ENCODE measurements at places on chromosomes 2 and 18.
A peak's percentile ranks its signal among the peaks of the same experiment; 100 is the strongest.

DNA sequence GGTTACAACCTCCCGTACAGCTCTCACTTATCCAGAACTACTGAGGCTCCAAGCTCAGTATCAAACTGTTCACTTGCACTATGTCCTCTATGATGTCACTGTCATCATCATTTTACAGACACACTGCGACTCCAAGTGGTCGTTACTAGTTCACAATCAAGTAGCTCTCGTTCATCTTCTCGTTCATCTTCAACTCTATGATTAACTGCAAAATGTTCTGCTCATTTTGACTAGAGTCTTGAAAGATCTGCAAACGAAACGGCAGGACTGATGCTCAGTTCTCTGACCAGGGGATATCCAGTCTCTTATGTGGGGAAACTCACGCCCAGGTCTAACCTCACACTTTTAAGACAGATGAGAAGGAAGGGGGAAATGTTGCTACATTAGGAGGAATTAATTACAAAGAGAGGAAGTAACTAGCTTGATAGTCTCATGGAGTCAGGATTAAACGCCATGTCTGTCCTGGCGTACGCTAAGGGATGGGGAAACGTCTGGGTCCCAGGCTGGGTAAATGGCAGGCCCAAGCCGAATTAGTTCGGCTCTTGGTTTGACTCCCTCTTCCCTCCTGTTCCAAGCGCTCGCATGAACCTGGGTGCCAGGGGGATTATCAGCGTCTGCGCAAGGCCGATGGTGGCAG lies 794 bp upstream of the CHCHD5 start:
- peak; percentile 34 for DNase-seq

DNA sequence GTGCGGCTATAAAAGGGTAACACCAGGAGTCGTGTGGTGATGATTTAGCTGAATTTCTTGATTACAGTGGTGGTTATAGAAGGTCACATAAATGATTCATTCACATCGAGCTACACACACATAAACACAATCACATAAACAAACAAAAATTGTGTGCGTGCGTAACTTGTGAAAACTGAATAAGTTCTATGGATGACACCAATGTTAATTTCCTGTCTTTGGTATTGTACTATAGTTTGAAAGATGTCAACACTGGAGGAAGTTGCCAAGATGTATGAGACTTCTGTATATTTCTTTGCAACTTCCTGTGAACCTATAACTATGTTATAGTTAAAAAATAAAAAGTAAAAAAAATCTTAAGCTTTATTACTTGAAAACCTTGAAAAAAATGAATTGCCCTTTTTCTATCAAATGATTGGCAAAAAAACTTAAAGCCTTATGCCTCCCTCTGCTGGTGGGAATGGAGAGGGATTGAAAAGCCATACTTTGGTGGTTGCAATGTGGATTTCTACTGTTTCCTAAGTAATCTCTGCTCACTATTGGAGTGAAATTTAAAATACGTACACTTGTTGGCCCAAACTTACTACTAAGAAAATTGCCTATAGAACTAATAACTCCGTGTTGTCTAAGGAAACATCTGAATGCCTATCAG lies 227.7 kb downstream of the RPIA start:
- no peak for DNase-seq

- no peak for DNase-seq
Observed at GRCh38 chr2:158651358-158652057, 143.6 kb upstream of the DAPL1 start.

GRCh38 chr2:121450301-121450700 lies 80.4 kb upstream of the RNU4ATAC start:
- no peak for DNase-seq

DNA sequence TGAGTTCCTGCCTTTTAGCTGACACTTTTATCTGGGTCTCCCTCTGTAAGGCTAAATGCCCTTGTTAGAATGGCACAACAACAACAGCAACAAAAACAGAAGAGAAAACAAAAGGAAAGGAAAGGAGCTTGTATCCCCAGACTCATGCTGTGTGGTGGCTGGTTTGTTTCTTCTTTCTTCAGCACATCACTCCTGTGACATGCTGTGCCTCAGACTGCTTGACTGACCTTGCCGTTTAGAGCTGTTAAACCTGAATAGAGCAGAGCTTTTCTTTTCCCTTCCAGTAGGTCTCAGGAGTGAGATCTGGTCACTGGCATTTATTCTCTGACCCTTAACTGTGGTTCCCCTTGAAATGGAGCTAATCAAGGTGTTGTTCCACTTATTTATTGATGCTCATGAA lies 18.9 kb downstream of the GALNT13 start:
- DNase-seq = no peak

- no peak for DNase-seq
Observed at GRCh38 chr2:66714610-66715009, 279.7 kb downstream of the MEIS1 start.

DNA sequence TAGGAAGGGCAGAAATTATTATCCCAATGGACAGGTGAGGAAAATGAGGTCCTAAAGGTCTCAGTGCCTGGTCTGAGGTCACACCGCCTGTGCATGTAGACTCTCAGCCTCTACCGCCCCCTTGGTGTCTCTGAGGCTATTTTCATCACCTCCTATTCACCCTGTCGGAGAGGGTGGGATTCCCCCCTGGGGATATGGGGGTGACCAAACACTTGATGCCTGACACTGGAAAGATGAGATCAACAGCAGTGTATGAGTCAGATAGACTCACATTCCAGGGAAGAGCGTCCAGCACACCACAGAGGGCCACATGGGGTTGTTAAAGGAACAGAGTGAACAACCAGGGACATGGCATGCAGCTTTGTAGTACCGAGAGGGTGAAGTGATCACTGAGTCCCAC lies 199.7 kb downstream of the SMAD2 start:
- DNase-seq = no peak

- no peak for DNase-seq
Observed at GRCh38 chr2:141611-142010, 95.3 kb upstream of the FAM110C start.

GRCh38 chr2:128394007-128394730 lies 75.5 kb upstream of the HS6ST1 start:
- DNase-seq = no peak

GRCh38 chr2:195164930-195165329 lies 492.1 kb upstream of the SLC39A10 start:
- DNase-seq = no peak

DNA sequence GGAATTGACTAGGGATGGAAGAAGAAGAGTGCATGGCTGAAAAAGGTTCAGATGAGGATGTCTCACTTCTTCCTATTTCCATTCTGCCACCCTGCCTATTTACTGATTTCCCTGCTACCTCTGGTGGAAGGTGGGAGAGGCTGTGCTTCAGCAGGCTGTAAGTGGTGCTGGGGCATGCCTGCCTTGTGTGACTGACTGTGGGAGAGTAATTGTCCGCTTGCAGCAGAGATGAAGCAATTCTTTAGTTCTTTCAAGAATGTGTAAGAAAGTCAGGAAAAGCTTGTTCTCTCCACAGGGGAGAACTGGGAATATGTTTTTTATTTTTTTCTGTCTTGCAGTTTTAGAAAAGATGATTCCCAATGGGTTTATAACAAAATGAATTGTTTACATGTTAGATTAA lies 72.5 kb upstream of the NYAP2 start:
- no peak for DNase-seq

GRCh38 chr2:56268856-56269255 lies 85.1 kb downstream of the CCDC85A start:
- no peak for DNase-seq

DNA sequence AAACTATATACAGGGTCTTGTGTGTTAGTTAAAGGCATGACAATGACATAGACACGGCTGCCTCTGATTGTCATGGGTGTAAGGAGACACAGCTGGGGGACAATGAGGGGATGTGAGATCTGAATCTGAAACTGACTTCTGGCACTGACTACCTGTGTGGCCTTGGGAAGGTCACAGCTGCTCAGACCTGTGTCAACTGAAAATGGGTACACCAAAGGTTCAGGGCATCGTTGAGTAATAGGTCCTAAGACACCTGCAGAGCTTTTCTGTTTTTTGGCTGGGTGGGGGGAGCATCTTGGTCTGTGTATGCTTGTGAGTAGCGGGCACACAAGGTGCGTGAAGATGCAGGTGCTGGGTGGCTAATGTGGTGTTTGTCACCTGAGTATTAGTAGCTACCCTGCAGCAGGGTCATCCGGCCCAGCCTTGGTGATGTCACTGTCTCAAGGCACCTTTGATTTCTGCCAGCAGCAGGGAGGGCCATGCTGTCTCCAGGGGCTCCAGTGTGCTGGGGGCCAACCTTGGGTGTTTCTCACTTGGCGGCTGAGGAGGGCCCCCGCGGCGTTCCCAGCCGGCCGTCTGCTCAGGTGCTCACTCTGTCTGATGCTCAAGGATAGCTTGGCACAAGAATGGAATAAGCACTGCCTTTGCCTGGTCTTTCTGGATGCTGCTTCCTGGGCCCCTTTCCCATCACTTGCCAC lies 53.1 kb upstream of the HS6ST1 start:
- DNase-seq = no peak

GRCh38 chr18:59629894-59630293 lies 67.3 kb downstream of the CCBE1 start:
- no peak for DNase-seq

GRCh38 chr2:16044946-16045456 lies 104.7 kb downstream of the MYCN start:
- DNase-seq = no peak

GRCh38 chr2:26645762-26646161 lies 4.6 kb upstream of the CIB4 start:
- DNase-seq = no peak

GRCh38 chr2:134320930-134321329 lies 67.1 kb downstream of the MGAT5 start:
- no peak for DNase-seq

- DNase-seq = no peak
Observed at GRCh38 chr2:198351647-198352046, 547.3 kb downstream of the PLCL1 start.

DNA sequence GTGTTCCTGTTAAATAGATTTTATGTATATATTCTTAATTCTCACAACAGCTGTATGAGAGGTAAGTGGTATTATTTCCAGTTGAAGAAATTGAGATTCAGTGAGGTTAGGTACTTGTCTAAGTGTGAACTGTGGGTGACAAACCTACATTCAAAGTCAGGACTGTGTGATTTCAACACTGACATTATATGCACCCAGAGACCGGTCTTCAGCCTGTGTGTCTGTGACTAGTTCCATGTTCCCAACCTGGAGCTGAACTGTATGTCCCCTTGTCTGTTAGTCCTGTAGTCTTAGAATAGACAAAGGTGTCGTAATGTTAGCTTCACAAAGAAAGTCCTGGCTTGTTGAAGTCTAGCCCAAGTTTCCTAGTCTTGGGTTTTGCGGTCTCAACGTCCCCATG lies 17.4 kb downstream of the PLEKHB2 start:
- no peak for DNase-seq

GRCh38 chr2:18346344-18346743 lies 214.1 kb downstream of the RDH14 start:
- DNase-seq = no peak

- DNase-seq = no peak
Observed at GRCh38 chr18:56302156-56302555, 336.2 kb downstream of the TXNL1 start.

- DNase-seq = no peak
Observed at GRCh38 chr2:12688091-12688490, 28.6 kb upstream of the TRIB2 start.

- no peak for DNase-seq
Observed at GRCh38 chr18:49632588-49632987, 70.7 kb downstream of the LIPG start.

DNA sequence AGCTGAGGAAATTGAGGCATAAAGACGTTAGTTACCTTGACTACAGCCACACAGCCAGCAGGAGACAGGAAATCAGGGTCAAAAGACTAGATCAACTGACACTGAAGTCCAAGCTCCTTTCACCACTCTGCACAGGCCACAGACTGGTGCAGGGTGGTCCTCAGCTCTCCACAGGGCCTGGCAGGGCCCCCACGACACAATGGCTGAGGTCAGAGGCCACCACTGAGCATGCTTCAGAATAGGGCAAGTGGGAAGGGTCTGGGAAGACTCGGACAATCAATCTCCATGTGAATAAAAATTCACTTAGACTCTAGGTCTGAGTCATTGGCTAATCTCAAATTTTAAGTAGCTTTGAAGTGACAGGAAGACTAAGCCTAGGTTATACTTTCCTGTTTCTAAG lies 201.7 kb downstream of the ALK start:
- no peak for DNase-seq

DNA sequence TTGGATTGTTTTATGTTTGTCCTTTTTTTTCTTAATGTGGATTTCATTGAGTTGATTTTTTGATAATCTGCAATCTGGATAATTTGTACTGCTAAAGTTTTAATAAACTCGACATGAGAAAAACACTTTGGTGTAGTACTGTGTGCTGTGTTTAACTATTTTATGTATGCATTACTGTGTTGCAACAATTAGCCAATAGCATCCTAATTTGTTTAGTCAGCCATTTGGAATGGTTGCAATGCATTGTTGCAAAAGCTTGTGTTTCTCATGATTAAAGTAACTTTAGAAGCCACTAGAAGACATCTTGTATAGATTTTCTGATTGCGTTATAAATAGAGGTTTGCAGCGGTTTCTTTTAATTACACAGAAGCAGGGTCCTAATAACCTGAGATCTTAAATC lies 53.5 kb downstream of the PPIG start:
- no peak for DNase-seq

DNA sequence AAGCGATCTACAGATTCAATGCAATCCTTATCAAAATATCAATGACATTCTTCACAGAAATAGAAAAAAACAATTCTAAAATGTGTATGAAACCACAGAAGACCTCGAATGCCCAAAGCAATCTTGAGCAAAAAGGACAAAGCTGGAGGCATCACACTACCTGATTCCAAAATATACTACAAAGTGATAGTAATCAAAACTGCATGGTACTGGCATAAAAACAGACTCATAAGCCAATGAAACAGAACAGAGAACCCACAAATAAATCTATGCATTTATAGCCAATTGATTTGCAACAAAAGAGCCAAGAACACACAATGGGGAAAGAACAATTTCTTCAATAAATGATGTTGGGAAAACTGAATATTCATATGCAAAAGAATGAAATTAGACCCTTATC lies 99.2 kb downstream of the POLR1A start:
- no peak for DNase-seq

- DNase-seq = no peak
Observed at GRCh38 chr2:46181306-46181705, 115.9 kb upstream of the EPAS1 start.

DNA sequence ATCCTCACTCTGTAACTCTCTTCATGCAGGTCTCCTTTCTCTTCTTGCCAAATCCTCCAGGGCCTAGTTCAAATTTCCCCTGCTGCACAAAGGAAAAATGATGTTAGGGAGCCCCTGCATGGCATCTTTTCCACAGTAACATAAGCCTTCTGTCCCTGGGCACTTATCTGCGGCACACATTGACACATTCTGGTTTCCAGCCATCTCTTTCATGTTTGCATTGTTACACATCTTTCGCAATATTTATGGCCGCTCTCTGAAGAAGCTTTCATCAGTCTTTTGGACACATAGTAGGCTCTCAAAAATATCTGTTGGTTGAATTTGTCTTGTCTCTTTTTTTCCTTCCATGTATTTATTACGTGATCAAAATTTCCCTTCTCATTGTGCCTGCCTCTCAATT lies 1806.1 kb upstream of the PIK3C3 start:
- no peak for DNase-seq
